ENCODE measurements at places on chromosomes 16 and 17.

- no peak for DNase-seq
These were observed 204.5 kb downstream of the GSG1L start for GRCh38 chr16:27859020-27859419.

GRCh38 chr16:57623251-57624043, 5.0 kb upstream of the ADGRG1 start:
- DNase-seq: peak; percentile 91

- no peak for DNase-seq
These were observed 593.5 kb upstream of the SOX9 start for GRCh38 chr17:71527311-71527710.

GRCh38 chr17:64092952-64093451, 36.9 kb downstream of the ERN1 start:
- DNase-seq: no peak

- no peak for DNase-seq
These were observed 193.0 kb downstream of the SPECC1 start for GRCh38 chr17:20202141-20202621.

- no peak for DNase-seq
These were observed 4.6 kb upstream of the MVD start for GRCh38 chr16:88667461-88667860.

DNA sequence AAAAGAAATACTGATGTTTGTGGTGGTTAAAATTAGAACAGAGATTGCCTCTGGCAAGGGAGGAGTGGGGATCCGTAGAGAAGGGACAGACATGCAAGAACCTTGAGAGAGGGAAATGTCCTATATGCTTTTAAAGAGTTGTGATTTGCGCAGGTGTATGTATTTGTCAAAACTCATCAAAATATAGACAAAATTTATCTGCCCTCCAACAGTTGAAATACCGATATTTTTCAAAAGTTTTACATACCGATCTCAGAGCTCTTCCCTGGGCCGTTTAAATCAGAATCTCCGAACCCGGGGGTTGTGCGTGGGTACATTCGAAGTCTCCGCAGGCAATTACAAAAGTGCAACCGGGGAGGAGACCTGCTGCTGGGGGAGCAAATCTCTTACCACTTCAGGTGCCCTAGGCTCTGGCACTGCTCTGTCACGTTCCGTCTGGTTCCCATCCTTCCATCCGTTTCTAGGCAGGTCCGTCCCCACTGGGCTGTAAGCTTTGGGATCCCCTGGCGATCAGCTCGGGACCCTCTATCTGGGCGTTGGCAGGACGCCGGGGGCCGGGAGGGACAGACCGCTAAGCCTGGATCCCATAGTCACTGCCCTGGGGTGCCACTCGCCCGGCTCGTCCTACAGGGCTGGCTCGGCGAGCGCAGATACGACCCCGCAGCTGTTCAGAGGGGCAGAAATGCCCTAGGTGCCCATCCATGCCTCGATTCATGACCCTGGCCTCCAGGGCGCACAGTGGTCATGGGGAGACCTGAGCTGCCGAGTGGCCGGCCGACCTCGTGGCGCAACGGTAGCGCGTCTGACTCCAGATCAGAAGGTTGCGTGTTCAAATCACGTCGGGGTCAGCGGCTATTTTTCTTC, 4.2 kb downstream of the BORCS6 start:
- DNase-seq: peak; percentile 68

Data from hypothalamus (tissue), 51 donors.